B cell (primary cell): ENCODE measurements at places on chromosomes 3 and 15.

GRCh38 chr3:24145481-24145880 lies 200.4 kb downstream of the NR1D2 start:
- no peak for DNase-seq

GRCh38 chr3:53764026-53764775 lies 82.0 kb downstream of the CHDH start:
- DNase-seq = no peak

DNA sequence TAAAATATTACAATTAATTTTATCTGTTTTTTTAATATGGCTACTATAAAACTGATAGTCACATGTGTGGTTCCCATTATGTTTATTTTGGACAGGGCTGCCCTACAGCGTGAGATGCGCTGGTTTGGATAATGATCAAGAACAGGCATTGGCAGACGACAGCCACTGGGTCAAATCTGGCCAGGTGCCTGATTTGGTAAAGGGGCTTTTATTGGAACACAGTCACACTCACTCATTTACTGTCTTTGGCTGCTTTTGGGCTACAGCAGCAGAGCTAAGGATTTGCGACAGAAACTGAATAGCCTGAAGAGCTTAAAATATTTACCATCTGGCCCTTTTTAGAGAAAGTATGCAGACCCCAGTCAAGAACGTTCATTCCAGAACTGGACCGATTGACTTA lies 724.2 kb upstream of the CFAP20DC start:
- no peak for DNase-seq

GRCh38 chr3:15645740-15646501 lies 44.4 kb downstream of the BTD start:
- no peak for DNase-seq

DNA sequence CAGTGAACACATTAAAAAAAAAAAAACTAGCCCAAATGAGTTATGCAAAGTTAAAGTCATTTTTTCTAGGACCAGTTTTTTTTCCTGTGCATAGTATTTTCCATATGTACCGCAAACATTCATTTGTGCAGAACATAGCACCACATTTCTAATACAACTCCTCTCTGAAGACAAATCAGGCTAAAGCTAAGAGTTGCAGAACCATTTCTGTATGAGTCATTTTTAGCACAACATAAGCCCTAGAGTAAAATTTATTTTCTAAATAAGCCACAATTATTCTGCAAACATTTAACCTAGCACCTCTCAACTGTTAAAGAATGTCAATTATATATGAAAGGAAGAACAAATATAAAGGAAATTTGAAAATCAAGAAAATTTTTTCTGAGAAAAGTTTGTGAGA lies 375.8 kb downstream of the TIGIT start:
- DNase-seq = no peak

DNA sequence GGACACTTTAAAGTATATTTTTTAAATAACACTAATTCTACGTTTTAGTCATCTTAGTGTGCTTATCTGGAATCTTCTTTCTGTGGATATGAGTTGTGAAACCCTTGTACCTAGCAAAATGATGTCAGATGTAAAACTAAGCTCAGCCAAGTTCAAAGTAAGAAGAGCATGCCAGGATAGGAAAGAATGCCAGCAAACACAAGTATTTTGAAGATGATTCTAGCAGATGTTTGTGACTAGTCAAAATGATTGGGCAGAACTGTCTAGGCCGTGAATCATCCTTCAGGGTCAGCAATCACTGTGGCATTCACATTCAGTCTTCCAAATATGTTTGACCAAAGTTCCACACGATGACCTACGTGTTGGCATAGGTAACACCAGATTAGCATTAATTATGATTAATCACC lies 5.4 kb upstream of the PLOD2 start:
- DNase-seq = no peak

DNA sequence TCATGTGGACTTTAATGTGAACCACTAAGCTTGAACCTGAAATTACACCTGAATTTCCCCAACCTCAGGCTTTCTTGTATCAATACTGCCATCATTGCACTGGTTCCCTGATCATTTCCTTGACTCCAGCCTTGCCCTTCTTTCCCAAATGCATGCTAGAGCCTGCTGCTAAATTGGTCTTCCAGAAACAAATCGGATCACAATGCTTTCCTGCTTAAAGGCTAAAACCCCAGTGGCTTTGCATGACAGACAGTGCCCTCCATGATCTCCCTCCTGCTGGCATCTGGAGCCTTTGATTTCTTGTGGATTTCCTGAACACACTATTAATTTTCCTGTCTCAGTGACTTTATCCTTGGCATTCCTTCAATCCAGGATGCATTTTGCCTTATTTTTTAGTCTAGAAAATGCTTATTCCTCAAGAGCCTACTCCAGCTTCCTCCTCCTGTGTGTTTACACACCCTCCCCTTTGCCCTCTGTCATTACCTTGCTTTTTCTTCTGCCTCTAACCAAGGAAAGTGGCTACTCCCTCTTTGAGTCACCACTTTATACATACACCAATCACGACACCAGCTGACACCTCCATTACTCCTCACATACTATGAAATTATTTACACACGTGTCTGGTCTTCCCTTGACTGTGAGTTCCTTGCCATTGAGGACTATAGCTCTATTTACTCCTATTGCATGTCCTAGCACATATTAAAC lies 214.6 kb downstream of the KCNAB1 start:
- DNase-seq = no peak

DNA sequence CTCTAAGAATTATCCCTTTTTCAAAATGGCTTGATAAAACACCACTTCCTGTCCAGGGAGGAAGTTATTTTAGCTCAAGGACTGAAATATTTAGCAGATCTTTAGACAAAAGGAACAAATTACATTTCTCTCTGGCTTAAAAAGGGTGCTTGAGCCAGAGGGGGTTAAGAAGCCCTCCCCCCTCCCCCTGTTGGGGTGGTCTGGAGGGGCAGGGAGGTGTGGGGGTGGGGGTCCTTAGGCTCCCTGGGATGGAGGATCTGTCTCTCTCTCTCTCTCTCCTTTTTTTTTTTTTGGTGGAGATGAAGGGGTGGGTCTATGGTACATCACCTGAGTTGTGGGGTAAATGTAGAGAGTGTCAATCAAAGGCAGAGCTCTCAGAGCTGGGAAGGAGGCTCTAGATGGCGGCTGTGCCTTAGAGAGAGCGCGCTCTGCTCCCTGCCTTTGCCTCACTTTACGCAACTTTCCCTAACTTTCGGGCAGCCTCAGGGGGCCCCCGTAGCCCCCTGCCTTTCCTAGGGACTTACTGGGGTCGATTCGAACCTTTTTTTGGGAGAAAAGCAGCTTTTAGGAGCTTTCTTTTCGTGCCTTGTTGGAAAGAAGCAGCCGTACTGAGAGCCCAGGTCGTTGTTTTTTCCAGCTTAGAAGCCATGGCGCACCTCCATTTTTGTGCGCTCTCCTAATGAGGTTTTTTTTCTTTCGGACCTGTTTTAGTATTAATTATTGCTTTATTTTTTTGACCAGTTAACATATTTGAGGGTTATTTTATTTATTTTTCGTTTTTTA lies at the start of gene CHD2:
TSS of gene CHD2 (plus strand) at position 377 of the 783 bp plus-strand sequence. CDS start 914 bp downstream, outside the sequence.
- peak; percentile 91 for DNase-seq

DNA sequence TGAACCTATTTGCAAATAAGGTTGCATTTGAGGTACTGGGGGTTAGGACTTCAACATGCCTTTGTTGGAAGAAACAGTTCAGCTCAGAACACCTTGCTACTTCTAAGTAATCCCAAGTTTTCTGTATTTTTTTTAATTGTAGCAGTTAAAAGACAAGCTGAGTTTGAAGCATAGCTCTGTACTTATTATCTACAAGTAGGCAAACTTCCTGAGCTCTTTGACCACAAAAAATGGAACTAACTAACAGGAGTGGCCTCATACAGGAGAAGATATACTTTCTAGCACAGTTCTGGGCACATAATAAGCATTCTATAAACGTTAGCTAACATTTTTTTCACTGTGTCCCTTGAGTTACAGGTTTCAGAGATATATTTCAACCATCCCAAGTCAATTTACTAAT lies 159.2 kb downstream of the CHST2 start:
- DNase-seq = no peak

- no peak for DNase-seq
Measured at GRCh38 chr3:46670891-46671427, 22.5 kb downstream of the ALS2CL start.

GRCh38 chr15:87755226-87755625 lies 501.3 kb downstream of the NTRK3 start:
- DNase-seq = no peak

- no peak for DNase-seq
Measured at GRCh38 chr3:88595026-88595425, 445.3 kb downstream of the C3orf38 start.

- DNase-seq = no peak
Measured at GRCh38 chr3:139491966-139492365, 15.7 kb upstream of the RBP2 start.

GRCh38 chr15:92883163-92883875 lies 16.8 kb upstream of the CHD2 start:
- DNase-seq = peak; percentile 65

GRCh38 chr3:62370112-62370857 lies 3.1 kb downstream of the FEZF2 start:
- DNase-seq = no peak

DNA sequence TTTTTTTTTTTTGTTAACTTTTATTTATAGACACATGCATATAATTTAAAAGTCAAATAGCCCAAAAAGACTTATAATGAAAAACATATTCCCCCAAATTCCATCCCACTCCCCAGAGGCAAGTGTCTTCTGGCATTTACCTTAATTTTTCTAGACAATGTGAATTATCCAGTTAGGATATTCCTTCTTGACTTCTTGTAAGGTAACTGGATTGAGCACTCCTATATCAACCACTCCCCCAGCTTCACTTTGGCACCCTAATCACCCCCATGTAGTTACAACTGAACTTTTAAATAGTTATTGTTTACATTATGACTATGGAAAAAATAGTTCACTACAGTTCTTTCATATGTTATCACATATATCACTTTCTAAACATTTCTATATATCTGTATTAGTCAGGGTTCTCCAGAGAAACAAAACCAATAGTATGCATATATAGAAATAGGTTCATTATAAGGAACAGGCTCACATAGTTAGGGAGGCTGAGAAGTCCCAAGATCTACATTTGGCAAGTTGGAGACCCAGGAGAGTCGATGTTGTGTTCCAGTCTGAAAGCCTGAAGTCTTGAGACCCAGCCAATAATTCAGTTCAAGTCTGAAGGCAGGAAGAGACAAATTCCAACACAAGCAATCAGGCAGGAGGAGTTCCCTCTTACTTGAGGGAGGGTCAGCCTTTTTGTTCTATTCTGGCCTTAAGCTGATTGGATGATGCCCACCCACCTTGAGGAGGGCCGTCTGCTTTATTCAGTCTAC lies 175.8 kb downstream of the THSD4 start:
- no peak for DNase-seq

DNA sequence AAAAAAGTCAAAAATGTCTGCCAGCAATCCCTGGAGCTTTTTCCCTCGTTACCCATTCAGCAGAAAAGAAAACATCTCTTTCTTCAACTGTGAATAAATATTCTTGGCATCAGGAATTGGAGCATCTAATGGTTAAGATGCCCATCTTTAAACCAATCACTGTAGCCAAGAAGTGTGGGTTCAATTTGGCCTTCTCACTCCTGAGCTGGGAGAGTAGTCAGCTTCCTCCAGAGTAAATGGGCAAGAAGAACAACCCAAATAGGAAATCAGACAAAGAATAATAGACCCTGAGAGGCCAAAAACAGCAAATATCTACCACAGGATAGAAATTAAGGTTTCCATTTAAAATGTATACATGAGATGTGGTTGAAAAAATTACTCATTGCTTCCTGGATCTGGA lies 508.0 kb upstream of the MDFIC2 start:
- DNase-seq = no peak

DNA sequence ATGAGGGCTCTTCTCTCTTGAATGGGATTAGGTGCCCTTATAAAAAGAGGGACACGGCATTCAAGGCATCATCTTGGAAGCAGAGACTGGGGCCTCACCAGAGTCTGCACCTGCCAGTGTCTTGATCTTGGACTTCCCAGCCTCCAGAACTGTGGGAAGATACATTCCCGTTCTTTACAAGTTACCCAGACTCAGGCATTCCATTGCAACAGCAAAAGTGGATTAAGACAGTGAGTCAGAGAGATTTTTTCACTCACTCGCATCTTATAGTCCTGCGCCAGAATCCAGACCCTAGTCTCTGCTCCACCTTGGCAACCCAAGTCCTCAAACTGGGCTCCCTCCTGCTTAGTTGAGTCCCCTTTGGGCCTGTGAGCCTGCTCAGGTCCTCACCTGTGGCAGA lies 2.7 kb downstream of the LCTL start:
- no peak for DNase-seq

DNA sequence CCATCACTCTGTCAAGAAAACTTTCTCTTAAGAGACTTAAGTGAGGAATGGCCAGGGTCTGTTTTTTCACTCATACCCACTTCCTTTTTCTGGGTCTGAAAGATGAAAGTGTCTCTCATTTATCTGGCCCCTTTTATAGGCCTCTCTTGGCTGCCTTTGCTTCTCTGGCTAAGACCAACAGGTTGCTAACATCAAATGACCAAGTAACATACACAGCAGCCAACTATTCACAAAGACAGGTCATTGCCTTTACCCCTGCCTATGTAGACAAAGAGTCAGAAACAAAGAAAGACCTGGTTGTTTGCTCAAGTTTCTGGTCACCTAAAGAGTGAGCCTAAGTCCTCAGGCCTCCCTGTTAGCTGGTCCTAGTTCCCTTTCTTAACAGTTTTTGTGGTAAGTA lies 24.0 kb upstream of the CSTA start:
- DNase-seq = no peak

DNA sequence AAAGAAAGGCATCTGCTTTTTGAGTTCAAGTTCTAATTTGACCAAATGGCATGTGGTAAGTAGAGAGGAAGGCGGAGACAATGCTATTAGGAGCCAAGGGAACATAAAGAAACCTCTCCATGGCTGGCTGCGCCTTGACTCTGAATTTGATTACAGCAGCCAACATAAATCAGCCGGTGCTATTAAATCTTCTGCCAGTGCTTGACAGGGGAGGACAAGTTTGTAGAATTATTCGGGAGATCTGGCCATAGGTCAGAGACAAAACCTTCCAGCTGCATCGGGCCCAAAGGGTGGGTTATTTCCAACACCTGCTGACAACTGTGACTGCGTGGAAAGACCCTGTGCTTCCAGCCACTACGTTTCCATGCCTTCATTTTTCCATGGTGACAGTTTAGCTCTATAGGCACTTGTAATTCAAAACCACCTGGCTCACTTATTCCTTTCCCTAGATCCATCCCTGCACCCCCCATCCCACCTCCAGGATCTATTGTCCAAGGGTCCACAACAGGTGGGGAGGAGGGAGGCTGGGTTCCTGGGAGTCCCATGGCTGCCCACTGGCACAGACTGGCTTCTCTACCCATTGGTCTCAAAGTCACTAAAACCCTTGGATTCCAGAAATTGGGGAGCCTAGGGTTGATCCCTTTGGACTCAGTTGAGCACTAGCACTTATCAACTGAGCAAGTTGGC lies 15.9 kb downstream of the COLQ start:
- DNase-seq = no peak

GRCh38 chr3:182785756-182786155 lies 7.5 kb upstream of the ATP11B start:
- no peak for DNase-seq

GRCh38 chr3:72665701-72666446 lies 182.4 kb downstream of the SHQ1 start:
- DNase-seq = peak; percentile 59
